ENCODE measurements at places on chromosomes 13 and 19.
A peak's percentile ranks its signal among the peaks of the same experiment; 100 is the strongest.

GRCh38 chr13:46552303-46552682, 677 bp upstream of the LRCH1 start:
- DNase-seq: no peak

GRCh38 chr13:55440465-55441085, 1700.1 kb upstream of the PRR20A start:
- DNase-seq: no peak

DNA sequence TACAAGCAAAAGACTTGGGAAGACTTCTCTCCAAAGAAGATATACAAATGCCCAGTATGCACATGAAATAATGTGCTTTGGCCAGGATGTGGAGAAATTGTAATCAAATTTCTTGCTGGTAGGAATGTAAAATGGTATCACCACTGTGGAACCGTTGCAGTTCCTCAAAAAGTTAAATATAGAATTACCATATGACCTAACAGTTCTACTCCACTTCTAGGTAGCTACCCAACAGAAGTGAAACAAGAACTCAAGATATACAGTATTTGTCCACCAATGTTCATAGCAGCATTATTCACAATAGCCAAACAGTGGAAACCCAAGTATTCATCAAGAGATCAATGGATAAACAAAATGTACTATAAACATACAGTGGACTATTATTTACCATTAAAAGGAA, 95.0 kb upstream of the KLF5 start:
- no peak for DNase-seq

DNA sequence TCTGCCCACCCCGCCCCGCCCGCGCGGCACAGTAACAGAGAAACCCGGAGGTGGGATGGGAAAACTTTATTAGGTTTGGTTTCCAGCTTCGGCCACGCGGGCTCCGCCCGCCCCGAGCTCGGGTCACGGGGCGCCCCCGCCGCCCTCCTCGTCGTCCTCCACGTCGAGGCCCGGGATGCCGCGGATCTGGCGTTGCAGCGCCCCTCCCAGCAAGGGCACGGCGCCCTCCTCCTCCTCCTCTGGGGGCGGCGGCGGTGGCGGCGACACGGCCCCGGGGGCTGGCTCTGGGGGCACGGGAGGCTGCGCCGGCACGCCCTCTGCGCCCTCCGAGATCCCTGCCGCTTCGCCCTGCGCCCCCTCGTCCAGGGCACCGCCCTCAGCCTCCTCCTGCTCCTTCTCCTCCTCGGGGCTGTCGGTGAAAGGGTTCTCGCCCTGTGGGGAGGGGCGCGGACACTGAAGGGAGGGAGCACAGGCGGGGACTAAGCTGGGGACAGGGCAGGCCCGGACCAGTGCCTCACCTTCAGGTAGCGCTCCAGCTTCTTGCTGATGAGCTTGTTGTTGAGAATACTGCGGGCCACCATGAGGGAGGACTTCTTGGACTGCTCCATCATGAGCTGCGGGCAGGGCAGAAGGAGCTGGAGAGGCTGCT, 536 bp upstream of the AKAP8 start:
- DNase-seq: no peak

DNA sequence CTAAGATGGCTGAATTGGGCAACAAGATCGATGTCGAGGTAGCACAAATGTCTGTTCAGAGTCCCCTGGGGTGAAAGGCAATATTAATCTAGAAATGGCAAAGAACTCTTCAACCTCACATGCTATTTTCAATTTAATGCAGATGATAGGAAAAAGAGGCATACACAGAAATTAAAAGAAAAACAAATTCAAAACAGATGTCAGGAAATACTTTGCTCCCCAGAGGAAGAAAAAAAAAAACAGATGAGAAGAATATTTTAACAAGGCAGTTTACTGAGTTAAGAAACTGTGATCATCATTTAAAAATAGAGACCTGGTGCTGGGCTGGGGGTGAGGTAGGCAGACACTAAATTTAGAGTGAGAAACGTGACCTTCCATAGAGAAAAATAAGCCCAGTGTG, 421.9 kb upstream of the ARGLU1 start:
- DNase-seq: no peak

GRCh38 chr13:109355875-109356434, 430.4 kb downstream of the IRS2 start:
- no peak for DNase-seq

DNA sequence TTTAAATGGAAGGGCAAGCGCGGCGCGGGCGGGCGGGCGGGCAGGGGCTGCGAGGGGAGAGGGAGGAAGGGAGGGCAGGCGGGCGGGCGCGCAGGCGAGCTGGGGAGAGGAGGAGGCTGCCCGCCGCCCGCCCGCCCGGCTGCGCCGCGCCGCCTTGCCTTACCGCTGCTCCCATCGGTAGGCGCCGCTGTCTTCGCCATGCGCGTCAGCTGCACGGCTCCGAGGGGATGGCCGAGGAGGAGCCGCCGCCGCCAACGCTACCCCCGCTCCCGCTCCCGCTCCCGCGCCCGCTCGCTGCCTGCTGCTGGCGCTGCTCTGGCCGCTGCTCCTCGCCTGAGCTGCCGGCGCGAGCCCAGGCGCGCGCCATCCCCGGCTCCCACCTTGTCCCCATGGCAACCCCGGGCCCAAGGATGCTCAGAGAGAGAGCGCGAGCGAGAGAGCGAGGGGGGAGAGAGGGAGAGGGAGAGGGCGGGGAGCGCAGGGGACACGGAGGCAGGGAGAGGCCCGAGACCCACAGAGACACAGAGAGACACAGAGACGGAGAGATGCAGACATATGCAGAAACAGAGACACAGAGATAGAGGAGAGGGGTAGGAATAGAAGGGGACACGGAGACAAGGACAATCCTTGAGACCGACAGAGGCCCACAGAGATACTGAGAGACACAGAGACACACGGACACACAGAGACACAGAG, 40.3 kb downstream of the DEDD2 start:
- peak; percentile 72 for DNase-seq

- no peak for DNase-seq
These were observed 20.3 kb downstream of the ATP12A start for GRCh38 chr13:24700539-24700938.

DNA sequence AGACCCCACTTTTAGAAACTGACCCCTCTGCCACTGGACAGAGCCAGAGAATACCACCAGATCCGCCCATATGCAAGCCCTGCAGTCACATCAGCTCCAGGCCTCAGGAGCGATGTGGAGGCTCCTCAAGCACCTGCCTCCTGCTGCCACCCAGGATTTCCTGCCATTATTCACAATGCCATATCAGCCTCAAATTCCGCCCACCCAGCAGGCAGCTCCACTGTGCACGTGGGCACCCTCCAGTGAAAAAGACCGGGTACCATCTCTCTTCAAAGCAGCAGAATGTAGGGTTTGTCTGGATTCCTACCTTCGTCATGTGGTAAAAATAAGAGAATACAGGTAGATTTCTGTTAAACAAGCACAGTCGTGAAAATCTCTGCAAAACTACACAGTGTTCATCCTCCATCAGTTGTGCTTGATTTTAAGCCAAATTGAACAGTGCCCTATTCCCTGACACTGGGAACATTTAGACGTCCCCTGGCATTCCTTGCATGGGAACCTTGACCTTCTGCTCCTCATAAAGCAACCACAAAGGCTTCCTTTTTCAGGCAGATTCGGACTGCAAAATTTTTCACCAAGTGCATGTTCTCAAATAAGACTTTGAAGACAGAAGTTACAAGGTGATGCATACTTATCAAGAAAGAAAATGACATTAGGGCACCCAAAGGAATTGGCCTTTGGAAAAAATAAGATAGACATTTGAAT, 56.4 kb downstream of the FAM124A start:
- no peak for DNase-seq

DNA sequence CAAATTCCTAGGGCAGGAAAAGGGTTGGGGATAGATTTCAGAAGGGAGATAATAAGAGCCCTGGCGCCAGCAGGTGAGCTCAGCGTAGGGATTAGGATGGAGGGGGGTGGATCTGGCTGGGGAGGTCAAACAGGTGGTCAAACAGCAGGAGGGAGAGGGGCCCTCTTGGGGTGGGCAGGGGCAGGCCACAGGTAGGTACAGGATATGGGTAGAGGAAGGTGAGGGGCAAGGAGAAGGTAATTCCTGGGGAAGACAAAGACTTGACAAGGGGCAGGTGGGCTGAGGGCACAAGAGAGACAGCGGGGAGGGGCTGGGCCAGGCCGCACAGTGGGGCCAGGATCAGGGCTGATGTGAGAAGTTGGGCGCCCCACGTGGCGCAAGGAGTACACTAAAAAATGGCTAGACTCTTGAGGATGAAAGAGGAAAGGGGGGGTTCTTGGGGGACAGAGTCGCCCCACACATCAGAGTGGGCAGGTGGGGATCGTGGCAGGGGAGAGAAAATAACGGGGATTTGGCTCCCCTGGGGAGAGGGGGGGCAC, 713 bp downstream of the KRI1 start:
- peak; percentile 56 for DNase-seq

DNA sequence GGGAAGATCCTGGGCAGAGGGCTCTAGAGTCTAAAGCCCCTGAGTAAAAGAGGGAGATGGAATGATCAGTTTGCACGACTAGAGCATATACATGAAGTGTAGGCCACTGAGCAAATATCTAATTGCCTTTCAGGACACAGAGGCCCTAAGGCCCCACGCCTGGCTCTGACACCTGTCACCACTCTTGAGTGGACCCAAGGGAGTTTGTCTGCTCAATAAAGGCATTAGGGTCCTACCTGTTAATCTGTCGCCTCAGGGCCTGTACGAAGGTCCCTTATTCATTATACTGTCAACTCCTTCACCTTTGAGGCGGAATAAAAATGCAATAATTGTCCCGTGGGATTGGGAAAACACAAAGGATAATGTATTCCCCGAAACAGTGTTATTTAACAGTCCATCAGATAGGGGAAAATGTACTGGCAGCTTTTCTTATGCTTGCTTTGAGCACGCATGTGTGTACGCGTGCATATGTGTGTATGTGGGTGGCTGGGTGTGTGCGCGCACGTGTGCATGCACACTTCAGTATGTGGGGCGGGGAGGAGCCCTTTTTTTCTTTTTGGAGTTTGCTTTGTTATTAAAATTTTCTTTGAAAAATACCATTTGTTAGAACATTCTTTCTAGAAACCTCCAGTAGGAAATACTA, 161.8 kb upstream of the SERP2 start:
- no peak for DNase-seq

DNA sequence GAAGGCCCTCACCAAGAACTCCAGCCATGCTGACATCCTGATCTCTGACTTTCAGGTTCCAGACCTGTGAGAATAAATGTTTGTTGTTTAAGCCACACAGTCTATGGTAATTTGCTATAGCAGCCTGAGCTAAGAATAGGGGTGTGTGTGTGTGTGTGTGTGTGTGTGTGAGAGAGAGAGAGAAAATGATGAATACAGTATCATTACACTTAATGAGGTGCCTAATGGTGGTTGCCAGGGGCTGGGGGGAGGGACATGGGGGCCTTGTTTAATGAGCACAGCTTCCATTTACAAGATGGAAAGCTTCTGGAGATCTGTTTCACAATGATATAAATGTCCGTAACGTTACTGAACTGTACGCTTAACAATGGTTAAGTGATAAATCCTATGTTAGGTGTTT, 53.8 kb upstream of the LATS2 start:
- no peak for DNase-seq

DNA sequence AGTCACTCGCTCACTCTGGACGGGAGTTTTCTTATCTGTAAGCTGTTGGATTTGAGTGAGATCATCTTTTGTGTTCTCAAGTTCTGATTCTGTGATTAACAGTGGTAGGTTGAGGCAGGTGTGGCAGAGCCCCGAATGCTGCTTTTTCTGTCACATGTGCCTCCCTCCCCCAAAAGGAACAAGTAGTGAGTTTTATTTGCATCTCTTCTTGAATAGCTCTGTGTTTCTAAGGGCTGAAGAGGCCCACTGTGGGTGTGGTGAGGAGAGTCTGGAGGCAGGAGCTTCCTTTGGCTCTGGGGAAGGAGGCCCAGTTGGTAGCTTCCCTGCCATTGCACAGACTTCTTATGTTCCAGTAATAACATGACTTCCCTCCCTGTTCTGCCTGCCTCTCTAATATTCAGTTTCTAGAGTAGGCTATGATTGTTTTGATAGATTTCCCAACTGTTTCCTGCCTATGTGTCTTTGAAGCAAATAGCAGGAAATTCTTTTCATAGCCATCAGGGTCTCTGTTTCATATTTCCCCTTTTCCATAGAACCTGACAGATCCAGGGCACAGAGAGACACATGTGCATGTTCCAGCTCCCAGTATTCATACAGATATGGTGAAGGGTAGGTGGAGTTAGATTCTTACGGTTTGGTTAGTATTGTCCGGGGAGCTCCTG, 23.9 kb upstream of the CXCL17 start:
- no peak for DNase-seq

- DNase-seq: peak; percentile 78
These were observed 24.3 kb downstream of the NFILZ start for GRCh38 chr19:8654591-8655339.

DNA sequence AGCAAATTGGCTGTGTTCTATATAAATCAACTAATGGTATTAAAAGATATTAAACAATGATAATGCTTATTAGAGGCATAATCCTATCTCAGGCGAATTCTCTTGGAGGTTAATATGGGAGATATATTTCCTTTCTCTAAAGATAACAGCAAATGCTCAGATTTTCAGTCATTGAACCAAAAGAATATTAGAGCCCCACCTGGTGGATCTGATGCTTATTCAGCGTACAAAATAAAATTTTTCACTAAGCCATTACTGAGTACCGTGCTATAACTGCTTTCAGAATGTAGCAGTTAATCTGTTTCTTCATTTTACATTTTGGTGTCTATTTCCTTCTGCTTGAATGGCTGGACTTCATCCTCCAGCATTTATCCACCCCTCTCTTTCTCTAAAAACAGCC, 143.3 kb upstream of the IPO5 start:
- DNase-seq: no peak

DNA sequence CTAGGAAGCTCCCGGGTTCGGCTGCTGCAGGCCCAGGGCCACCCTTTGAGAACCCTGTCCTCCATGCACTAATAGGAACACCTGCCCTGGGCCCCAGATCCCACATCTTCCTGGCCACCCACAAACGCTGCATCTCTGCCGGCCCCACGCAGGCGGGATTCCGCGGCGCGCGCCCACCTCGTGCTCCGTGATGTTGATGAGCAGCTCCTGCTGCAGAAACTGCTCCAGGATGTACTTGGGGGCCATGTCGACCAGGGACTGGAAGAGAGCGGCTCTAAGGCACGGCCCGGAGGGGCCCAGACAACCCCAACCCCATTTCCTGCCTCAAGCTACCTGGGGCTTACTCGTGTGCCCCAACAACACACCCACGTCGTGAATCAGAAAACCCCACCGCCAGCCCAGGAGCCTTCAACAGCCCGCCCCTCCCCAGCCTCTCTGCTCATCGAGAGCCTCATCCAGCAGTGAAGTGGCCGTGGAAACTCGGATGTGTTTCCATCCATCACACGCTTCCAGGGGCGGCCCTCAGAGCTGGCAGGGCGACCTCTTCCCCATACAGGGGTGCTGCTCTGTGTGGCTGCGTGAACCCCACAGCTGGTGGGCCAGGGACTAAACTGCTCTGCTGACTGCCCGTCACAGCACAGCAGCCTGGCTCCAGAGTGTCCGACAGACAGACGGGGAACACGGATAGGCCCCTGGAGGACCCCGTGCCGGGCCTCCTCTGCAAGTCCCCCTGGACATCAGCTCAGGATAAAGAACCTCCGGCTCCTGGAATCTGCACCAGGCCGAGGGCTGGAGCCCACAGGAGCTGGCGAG, 4.2 kb downstream of the POLR2E start:
- DNase-seq: peak; percentile 77

GRCh38 chr19:46716672-46717033, 261 bp downstream of the PRKD2 start:
- no peak for DNase-seq

Data from CD8-positive, alpha-beta memory T cell (primary cell).